ENCODE measurements at places on chromosomes 4 and X.

DNA sequence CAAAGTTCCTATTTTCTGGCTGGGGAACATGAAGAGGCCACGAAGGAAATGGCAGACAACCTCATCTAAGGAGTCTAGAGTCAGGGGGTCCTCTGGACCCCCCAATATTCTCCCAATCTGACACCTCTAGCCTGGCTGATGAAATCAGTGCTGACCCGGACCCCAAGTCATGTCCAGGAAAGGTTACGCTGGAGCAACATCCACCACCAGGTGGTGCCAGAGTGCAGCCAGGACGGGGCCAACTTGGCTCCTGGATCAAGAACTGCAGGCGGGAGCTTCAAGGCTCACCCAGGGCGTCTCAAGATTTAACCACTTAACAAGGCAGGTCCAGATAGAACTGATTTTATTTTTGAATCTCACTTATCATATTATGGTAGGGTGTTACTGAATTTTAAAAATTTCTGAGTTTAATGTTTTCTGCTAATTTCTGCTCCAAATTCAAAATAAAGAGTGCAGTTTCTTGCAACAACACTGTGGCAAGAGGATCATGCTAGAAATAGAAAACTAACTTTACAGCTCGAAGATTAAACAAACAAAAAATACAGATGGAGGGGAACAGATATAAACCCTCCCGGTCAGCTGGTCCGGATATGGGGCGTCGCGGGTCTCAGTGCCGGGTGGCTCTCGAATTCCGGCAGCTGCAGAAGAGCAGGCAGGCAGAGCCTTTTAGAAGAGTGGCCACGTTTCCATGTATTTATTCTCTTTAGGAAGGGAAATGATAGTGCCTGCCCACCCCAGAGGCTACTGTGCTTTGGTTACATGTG lies 135.5 kb downstream of the AFAP1 start:
- no peak for DNase-seq

GRCh38 chr4:181272422-181272821 lies 970.8 kb upstream of the TENM3 start:
- no peak for DNase-seq

- no peak for DNase-seq
Observed at GRCh38 chr4:137545461-137545861, 13.2 kb upstream of the PCDH18 start.

DNA sequence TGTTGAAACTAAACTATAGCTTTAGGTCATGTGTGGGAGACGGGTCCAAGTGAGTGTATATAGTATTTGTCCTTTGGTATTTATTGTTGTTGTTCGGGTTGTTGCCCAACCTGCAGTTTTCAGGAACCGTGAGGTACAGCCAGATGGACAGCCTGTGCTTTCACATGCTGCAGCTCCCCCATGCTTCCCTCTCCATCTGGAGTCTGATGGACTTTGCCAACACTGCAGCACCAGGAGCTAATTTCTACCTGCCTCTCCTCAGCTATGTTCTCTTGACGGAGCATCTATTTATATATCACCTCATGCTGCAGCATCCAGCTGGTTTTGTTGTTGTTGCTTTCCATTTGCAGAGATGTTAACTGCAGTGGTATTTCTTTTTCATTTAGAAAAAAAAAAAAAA lies 80.1 kb downstream of the TLL1 start:
- DNase-seq = no peak

- DNase-seq = peak; percentile 29
Observed at GRCh38 chr4:71004281-71004851, 10.9 kb downstream of the DCK start.

GRCh38 chr4:120869613-120870278 lies 52.8 kb downstream of the PRDM5 start:
- DNase-seq = no peak

DNA sequence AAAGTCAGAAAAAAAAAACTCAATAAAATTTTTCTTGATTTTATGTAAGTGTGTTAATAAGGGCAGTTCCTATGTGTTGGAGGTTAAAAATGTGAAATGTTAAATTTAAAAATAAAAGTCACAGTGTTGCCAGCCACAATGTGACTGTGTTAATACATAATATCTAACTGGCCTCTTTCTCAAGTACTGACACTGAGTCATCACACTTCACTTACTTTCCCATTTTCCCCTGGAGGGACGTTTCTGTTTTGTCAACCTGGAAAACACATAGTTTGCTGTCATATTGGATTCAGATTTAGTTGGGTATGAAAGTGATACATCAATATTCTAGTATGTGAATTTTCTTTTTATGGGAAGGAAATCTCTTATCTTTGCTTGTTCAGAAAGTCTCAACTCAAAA lies 46.4 kb downstream of the ARHGEF38 start:
- DNase-seq = no peak

GRCh38 chrX:151365579-151365978 lies 31.4 kb upstream of the VMA21 start:
- no peak for DNase-seq

DNA sequence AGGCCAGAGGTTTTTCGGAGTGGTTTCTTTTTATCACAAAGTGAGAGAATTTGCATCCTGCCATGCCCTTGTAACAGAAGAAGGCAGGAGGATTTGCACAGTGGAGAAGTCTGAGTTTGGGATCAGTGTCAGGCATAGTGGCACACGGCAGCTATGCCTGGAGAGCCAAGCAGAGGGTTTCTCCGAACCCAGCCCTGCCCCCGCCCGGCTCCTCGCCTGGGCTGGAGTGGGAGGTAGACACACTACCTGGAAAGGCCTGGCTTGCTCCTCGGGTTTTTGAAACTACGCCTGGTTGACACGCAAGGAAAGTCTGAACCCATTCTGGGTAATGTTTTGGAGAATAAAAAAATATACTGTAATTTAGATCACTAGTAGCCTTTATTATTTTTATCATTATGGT lies 1653.6 kb upstream of the TENM3 start:
- no peak for DNase-seq

DNA sequence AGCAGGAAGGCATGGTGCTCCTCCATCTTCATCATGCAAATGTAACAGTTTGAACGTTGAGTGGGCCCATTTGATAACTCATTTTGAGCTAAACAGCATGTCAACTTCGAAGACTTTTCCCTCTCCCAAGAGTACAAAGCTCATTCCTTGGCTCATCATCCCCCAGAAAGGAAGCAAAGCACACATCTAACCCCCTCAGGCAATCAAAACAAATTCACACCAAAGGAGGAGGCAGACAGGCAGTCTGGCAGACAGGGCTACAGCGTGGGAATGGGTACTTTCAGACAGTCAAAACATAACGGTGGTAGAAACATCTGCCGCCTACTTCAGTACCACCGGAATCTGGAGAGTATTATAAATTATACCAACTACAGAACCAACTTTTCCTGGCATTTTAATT lies 81.7 kb downstream of the PCDH19 start:
- no peak for DNase-seq

Measured in NCI-H524 treated with DMSO at 0.1 percent for 48 hours (cell line).